ENCODE measurements at places on chromosomes 5 and 9. TPM values are rescaled to one million over a fixed set of nuclear protein-coding genes. Genes with fewer than 3 reads are reported as not detected.

- DNase-seq = no peak
These were observed 55.0 kb upstream of the BNC2 start for GRCh38 chr9:16925426-16925825.

DNA sequence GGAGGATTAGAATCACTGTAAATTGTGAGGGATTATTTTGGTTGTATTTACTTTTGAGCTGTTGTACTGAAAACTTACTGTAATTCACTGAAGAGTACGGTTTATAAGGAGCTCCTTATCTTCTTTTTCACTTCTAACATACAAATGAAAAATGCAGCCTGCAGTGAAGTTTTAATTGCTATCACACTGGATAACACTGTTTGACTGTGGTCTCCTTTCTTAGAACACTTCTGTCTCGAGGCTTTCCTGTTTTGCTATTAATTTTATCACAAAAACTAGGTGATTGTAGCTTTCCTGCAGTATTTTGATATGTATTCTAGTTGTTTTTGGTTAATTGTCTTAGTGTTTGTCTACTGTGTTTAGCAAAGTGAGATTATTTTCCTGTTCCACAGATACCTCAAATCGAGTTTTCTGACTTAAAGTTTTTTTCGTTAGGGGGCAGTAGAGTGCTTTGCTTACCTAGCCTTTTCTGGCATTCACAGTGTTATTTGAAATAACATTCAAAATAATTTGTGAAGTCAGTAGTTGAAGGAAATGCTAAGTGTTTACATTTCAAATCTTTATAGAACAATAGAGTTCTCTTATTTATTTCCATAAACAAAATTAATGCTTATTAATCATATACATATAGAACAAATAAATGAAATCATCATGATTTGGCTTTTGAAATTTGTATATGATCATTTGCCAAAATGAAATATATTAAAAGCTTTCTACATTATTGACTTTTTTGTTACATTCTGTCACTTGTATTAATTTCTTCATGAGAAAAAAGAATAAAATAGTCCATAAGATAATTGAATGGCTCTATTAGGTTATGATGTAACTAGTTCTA is 52.9 kb downstream of the COMMD10 start:
- DNase-seq = peak; percentile 64

- DNase-seq = no peak
These were observed 7.1 kb upstream of the CD180 start for GRCh38 chr5:67203701-67204074.

The DOCK8 gene
- 1.3 TPM for total RNA-seq

DNA sequence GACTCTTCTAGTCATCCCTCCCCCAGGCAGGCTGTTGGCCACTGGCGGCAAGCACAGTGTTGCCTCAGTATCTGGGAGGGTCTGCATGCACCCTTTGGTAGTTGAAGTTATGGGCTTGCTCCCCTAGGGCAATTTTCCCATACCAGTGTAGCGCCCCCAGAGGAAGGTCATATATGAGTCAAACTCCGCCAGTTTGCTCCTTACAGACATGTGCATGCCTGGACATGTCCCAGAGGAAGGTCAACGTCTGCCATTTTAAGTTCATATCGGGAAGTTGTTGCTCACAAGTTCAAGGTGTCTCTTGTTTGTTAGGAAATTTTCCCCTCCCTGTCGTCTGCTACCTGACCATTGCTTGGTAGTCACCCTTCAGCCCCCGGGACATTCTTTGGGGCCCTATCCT is 51.3 kb upstream of the MROH2B start:
- no peak for DNase-seq
